Breast epithelium (tissue), 4 donors: ENCODE measurements at places on chromosomes 7 and 10. TPM values are rescaled to one million over a fixed set of nuclear protein-coding genes. Genes with fewer than 3 reads are reported as not detected.

The ANXA8L1 gene
- total RNA-seq, result 6.6 TPM

The GNAI1 gene
- total RNA-seq, result 75.2 TPM

DNA sequence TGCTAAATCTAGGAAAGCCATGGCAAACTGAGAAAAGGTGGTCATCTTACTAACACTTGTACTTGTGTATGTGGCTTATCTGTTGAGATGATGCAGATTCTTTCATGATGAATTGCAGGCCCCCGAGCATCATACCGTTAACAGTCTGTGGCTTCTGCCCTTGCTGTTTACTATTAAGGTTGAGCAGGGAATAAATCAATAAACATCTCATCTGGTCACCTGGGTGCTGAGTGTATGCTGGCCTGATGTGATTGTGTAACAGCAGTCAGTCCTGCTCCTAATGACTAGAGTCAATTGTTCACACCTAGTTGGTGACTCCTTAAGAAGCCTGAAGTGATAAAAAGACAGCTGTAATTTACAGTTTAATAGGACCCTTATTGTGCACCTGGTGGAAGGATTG lies 8.3 kb upstream of the GNAT3 start:
- no peaks in the 10 kb centered on the region for H3K4me1 ChIP-seq
- no peaks in the 10 kb centered on the region for H3K27me3 ChIP-seq
- H3K4me3 ChIP-seq, result no peak overlapping the region
- H3K27ac ChIP-seq, result no peak overlapping the region
- no peaks in the 10 kb centered on the region for H3K36me3 ChIP-seq

The SHTN1 gene
- total RNA-seq, result 14.4 TPM
